Right forelimb (tissue), 1 donor: ENCODE measurements at places on chromosomes 11 and 22.

DNA sequence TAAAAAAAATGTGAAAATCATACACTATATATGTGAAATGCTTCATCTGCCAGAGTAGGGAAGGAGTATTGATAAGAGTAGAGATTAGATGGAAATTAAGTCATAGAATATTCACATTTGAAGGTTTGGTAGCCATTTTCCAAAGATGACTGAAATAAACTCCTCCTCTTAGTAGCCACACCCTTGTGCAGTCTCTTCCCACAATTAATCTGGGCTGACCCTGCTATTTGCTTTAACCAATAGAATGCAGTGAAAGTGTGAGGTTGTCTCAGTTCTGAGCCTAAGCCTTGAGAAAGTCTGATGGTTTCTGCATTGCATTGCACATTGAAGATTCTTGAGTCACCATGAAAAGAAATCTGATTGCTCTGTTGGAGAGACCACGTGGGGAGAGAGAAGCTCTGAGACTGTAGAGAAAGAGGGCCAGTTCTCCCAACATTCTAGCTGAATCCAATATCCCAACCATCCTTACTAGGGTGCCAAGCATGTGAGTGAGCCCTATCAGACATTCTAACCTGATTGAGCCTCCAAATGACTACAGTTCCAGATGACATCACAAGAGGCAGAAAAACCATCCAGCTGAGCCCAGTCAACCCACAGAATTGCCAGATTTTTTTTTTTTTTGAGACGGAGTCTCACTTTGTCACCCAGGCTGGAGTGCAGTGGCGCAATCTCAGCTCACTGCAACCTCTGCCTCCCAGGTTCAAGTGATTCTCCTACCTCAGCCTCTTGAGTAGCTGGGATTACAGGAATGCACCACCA lies 29.4 kb upstream of the CAPRIN1 start:
- DNase-seq = no peak

DNA sequence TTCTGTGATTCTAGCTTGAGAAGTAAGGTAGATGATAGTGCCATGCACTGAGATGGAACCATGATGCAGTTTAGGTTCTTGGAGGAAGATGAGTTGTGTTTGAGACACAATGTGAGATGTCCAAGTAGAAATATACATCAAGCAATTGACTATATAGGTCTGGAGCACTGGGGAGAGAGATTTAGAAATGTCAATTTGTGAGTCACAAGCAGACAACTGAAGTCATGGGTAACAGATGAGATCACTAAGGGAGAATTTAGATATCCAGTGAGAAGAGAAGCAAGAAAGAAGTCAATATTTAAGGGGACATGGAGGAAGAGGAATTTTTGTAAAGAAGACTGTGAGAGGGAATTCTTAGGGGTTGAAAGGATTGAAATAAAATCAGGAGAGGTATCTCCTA lies 65.1 kb upstream of the RRAS2 start:
- no peak for DNase-seq

- DNase-seq = no peak
Measured at GRCh38 chr11:73107597-73107996, 34.5 kb downstream of the FCHSD2 start.

- no peak for DNase-seq
Measured at GRCh38 chr11:27291302-27291889, 71.6 kb downstream of the CCDC34 start.

DNA sequence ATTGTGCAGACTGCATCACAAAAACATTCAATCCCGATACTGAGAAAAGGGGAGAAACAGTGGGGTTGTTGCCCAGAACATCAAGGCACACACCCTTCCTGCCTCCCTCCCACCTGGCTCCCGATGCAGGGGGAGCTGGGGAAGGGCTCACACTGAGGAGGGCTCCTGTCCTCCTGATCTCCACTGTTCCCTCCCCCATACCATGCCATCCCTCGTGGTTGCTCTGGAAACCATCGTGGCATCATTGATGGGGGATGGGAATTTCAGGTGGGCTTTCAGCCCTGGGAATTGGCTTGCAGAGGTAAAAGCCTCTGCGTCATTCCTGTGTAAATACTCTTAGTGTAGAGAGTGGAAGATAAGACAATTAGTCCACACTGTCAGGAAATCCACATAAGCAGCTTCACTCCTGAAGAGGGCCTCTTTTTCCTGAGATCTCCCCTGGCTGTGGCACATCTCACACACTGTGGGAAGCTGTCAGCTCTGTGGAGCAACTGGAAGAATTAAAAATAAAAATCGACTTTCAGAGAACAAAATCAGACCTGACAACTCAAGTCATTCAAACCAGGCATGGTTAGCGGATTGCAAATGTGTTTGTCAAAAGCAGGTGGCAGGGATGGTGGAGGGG lies 176.0 kb downstream of the CHST1 start:
- DNase-seq = peak; percentile 12

DNA sequence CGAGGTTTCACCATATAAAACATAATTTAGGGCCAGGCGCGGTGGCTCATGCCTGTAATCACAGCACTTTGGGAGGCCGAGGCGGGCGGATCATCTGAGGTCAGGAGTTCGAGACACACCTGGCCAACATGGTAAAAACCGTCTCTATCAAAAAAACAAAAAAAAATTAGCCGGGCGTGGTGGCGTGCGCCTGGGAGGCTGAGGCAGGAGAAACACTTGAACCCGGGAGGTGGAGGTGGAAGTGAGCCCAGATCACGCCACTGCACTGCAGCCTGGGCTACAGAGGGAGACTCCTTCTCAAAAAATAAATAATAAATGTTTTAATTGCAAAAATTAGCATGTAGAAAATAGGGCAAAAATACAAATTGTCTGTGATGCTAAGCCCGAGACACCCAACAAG lies 993 bp upstream of the SFI1 start:
- DNase-seq = no peak

DNA sequence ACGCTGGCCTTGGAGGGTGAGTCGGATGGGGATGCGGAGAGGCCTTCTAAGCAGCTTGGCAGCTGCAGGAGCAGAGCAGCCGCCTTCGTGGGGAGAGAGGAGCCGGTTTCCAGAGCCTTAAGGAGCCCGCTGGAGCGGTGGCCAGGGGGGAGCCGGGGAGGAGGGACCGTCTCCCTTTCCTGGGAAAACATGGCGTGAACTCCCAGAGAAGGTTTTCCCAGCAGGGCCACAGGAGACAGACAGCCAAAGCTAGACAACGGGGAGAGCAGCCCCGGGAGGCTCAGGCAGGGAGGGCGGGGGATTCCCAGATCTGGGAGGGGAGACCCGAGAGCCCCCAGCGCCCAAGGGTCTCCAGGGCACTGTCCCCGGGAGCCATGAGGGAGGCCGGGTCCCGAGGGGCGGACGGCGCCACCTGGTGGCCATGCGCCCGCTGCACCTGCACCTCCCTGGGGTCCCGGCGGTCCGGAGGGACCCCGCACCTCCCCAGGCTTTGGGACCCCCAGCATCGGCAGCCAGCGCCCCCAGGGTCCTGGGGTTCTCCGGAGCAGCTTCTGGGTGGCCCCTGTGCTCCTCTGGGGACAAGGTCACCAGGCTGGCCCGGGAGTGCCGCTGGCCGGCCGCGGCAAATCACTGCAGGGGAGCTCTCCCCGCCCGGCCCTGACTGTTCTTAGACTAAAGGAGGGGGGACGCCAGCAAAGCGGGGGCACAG lies 2.4 kb upstream of the SYT8 start:
- peak; percentile 70 for DNase-seq

DNA sequence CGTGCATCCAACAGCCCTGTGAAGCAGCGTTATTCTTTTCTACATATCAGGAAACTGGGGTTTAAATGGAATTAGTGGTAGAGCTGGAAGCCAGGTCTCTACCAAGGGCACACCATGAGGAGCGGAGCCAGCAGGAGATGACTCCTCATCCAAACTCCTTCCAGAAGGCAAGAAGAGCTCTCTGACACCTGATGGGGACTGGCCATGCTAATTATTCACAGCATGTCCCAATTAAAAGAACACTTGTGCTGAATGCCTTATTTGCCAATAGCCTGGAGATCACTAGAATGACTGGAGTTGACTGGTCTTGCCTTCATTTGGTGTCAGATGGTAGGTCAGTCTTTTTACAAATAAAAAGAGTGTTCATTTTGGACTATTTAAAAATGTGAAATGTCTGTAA lies 32.9 kb upstream of the SLN start:
- DNase-seq = no peak

DNA sequence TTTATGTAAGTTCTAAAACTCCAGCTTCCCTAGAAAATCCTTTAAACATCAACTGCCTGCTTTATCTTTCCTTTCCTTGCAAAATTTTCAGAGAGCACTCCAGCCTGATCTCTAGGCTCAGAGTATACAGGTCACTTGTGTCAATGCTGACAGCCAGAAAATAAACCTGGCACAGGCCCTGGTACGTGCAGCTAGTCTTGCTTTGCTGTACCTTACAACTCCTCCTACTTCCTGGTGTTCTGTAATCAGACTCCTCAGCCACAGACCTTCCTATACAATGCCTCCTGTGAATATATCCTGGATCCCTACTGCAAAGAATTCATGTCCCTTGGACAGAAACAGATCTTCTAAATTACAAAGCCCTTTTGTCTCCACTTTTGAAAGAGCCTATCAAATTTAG lies 24.2 kb upstream of the TMEM123 start:
- no peak for DNase-seq

DNA sequence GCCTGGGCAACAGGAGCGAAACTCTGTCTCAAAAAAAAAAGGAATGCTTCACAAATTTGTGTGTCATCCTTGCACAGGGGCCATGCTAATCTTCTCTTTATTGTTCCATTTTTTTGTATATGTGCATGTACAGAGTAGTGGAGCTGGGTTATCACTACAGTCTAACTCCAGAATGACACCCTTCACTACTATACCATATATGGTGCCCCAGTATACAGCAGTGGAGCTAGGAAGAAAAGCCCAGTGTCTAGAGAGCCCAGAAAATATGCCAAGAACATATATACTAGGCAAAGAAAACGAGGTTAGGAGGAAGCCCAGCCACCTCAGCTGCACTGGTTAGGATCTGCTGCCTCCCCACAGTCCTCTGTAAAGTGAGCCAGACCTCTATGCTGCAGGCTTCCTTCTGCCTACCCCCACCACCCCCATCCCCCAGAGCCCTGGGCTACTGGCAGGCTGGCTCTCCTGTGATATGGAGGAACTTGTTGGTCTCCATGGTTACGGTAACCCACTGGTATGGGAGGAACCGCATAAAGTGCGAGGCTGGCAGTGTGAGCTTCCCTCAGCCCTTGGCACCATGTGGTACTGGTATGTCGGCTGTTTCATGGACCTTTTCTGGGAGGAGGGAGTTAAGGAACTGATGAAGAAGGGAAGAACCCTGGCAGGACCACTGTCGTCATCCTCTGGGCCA lies 34.3 kb downstream of the RCOR2 start:
- DNase-seq = no peak

DNA sequence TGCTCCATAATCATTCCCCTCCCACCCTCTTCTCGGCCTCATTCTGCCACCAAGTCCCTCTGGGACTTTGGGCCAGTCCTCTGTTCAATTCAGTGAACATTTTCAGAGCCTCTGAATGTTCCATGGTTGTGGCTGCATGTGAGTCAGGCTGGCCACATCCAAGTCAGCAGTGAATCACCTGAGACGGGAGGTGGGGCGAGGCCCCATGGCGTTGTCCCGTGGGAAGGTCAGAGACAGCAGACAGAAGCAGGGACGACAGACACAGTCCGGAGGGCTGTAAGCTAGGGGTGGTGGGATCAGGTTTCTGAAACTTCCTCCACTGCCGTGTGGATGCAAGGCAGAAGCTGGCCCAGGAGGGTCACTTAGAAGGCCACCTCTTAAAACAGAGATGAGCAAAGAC lies 324.8 kb downstream of the MN1 start:
- DNase-seq = no peak

DNA sequence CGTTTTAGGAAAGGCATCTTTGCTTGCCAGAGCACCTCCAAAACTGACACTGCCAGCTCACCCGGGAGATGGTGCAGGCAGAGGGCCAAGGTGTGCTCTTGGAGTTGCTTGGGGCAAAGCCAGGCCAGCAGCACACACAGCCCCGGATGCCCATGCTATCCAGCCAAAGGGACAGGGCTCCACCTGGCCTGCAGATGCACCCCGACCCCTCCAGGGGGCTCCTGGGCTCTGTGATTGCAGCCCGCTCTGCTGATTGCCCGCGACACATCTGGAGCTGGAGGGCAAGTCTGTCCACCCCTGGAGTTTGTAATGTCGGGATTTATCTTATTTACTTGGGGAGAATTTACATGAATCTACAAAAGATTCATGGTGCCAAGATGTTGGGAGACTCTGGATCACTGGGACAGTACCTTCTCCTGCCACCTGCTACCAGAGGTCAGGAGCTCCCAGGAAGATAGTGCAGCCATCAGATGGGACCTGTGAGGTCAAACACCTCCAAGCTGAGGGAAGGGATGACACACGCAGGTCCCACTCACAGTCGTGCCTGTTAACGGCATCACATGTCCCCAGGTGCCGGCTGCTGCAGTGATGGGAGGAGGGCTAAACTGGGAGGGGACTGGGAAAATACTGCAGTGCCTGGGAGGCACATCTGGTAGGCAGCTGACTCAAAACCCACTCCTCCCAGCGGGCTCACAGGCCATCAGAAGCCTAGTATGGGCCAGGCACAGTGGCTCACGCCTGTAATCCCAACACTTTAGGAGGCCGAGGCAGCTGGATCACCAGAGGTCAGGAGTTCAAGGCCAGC lies 17.2 kb downstream of the CBX7 start:
- DNase-seq = peak; percentile 69

DNA sequence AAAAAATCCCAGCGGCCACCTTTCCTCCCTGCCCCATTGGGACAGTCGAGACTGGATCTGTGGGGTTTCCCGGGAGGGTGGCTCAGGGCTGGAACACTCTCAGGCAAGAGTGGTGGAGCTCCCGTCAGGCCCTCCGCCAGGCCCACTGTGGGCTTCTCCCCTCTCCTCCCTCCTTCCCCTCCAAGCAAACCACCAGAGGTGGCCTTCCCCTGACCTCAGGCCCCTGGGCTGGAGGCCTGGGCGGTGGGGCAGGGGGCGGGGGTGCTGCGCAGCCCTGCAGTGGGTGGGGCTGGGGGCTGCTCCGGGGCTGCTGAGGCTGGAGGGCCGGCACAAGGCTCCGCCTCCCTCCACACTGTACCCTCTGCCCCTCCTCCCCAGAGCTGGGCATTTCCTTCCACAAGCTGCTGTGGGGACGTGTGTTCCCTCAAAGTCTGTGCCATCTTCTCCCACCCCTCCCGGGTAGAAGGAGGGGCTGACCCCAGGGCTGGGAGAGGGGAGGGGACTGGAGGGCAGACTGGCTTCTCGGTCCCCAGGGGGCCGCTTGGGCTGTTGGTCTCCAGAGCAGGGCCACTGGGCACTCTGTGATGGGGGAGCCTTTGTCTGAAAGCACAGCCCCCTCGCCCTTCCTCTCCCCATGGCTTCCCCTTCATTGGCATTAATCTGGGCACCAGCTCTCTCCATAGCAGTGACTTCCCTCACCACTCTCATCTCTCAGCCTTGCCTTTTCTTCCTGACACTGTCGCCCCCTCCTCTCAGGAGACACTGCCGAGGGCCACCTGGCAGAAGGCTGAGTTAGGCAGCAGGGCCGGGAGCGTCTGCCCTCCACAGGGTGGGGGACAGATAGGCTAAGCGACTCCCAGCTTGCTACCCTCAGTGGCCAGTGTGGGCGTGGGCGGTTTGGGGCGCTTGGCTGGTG lies 7.1 kb downstream of the RCOR2 start:
- DNase-seq = peak; percentile 63

DNA sequence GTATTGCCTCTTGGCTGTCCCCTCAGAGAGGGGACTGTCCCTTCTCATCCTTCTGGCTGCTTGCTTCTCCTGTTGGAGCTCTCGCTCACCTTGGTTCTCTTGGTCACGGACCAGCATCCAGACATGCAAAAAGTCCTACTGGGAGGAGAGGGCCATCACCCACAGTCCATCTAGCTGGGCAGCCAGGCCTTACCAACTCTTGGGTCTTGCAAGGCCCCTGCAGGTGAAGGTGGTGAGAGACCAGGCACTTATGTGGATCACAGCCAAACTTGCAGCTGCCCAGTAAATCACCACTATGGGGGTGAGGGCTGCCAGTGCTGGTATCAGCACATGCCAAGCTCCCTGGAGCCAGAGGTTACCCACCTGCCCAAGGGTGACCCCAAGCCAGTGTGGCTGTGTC lies 36.3 kb downstream of the KCNQ1OT1 start:
- peak; percentile 35 for DNase-seq
